ENCODE measurements at places on chromosomes 11 and 22. TPM values are rescaled to one million over a fixed set of nuclear protein-coding genes. Genes with fewer than 3 reads are reported as not detected.

- DNase-seq: no peak
These were observed 16.9 kb downstream of the FADS2 start for GRCh38 chr11:61844909-61845565.

DNA sequence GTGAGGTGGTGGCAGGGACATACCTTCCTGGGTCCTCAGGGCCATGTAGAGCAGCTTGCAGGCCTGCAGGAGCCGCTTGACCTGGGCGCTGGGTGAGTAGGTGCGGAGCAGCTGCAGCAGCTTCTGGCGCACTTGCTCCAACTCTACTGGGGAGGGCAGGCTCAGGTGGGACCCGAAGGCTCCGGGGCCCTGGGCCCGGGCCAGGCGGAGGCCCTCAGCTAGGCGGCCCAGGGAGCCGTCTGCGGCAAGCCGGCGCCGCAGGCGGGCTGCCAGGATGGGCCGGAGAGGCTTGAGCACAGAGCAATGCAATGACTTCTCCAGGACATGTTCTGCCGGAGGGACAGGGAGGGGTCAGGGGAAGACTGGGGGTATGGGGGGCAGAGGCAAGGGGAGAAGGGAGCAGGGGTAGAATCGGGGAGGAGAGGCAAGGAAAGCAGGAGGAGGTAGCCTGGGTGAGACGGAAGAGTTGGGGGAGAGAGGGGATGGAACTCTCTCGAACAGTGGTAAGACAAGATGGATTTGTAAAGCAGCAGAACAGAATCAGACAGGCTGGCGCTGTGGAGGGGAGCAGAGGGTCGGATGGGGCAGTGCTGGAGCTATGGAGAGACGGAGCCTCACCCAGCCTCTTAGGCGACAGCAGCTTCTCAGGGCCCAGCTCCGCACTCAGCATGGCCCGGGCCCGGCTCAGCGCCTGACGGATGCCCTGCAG is 2.2 kb downstream of the RIN1 start:
- peak; percentile 79 for DNase-seq

DNA sequence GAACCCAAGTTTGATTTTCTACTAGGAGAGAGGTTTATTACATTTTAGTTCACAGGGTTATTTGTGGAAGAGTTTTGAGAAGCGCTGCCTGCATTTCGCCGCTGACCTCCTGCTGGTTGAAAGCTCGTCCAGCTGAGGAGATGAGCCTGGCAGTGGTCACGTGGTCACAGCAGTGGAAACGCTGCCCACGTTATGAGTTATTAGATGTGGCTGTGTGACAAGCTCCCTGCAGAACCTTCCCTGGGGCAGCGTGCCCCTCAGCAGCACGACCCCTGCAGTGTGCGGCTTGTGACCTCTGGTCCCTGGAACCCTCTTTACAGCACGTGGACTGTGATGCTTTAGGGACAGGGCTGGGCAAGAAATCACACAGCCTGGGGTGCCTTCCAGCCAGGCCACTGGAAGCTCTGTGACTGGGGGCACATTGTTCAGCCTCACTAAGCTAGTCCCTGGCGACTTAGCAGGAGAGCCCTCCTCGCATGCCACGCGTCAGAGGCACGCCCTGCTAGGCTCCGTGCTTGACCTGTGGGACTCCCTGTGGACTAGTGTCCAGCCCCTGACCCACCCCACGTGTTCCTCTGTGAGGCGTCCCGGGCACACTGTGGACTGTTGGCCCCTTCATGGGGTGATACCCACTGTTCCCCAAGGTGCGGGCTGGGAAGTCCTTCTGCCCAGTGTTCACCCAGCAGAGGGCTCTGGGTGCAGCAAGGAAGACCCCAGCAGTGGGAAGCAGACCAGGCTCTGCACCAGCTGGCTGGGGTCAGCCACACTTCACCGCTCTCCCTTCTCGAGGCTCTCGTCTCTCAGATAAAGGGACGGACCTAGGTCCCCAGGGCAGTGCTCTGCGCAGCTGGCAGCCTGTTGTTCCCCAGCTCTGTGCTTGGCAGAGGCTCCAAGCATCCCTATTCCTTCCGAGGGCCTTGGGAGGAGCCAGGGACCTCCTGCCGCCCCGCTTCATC is 349.5 kb downstream of the TBC1D22A start:
- DNase-seq: no peak

DNA sequence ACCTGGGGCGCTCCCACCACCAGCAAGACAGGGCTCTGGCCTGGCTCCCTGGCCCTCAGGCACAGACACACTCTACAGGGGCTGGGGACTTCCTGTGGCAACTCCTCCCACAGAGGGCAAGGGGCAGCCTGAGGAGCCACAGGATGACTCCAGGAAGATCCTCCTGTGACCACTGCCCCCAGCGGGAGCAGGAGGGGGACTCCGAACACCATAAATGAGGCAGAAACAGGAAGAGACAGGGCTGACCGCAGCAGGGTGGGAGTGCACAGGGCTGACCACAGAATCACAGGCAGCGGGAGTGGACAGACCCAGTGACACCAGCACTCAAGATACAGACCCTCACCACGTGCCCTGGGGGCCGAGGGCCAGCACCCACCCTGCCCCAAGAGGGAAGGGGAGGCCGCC is 10.8 kb downstream of the ARAP1 start:
- DNase-seq: no peak

DNA sequence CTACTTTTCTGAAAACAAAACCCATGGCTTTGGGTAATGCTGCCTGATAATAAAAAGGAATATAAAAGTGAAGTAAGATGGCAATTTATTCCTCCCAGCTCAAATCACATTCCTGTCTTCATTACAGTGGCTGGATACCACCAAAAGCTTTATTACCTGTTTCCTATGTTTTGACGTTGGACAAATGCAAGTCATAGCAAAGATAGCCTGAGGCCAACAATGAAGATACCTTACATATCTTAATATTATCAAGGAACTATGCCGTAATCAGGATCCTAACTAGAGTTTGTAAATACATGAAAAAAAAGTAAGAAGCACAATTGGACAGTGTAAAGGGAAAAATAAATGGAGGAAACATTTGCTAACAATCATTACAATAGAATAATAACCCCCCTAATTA is 202.4 kb downstream of the SOX6 start:
- DNase-seq: no peak

DNA sequence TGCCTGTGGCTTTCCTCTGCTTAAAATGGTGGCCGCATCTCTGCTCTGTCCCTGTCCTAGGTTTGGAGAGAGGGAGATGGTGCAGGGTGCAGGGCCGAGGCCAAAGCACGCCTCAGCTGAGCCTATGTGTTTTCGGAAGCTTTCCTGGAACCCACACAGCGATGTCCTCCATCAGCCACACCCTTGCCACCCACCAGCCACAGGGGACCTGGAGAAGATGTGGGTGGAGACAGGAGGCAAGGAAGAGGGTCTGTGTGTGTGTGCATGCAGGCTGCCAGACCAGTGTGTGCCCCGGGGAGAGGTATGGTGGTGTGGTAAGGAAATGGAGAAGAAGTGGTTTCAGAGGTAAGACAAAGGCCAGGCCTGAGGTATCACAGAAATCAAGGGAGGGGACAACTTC is 155.7 kb downstream of the TBC1D22A start:
- DNase-seq: no peak

GRCh38 chr11:35664977-35665441 is 2.4 kb downstream of the TRIM44 start:
- no peak for DNase-seq

DNA sequence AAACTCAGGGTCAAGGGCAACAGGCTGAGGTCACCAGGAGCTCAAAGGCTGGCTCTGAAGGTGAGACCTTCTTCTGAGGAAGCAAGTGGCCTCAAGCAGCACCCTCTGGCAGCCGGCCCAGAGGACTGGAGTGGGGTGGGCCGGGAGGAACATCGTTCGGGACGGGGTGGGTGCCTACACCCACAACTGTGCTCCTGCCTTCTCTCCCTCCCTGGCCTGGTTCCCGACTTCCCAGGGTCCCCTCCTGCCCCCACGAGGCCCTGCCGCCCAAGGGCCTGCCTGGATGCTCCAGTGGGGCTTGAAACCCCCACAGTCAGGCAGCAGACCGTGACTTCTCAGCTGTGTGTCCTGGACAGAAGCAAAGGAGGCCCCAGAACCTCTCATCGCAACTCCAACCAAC is 195.7 kb downstream of the IGLL1 start:
- peak; percentile 68 for DNase-seq

- DNase-seq: peak; percentile 92
These were observed 371 bp downstream of the SMCO4 start for GRCh38 chr11:93542811-93543229.

- DNase-seq: no peak
These were observed at the start of gene CECR2 for GRCh38 chr22:17369439-17370025. Gene CECR2 (plus strand): TSS chr22:17369460. CDS start chr22:17369784, 324 bp downstream.

GRCh38 chr22:42958937-42959336 is 56.0 kb downstream of the PACSIN2 start:
- DNase-seq: no peak

DNA sequence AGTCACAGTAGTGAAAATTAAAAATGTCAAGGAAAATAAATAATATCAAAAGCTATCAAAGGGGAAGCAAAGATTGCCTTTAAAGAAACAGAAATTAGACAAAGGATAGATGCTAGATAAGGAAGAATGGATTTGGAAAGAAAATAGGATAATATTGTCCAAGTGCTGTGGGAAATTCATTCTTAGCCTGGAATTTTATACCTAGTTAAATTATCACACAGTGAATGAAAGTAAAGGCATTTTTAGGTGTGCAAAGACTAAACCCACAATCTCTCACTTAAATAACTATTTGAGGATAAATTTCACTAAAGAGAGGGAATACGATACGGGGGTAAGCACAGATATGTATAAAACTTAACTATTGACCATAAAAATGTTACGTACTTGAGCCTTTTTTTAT is 511.1 kb downstream of the TMEM135 start:
- DNase-seq: no peak

- DNase-seq: no peak
These were observed 36.9 kb downstream of the DGCR2 start for GRCh38 chr22:19085233-19085718.

GRCh38 chr11:61507962-61508861 is at the start of gene LRRC10B:
Gene LRRC10B (plus strand): TSS chr11:61508749. CDS start chr11:61508999, 250 bp downstream.
- peak; percentile 88 for DNase-seq

- DNase-seq: no peak
These were observed 254.3 kb upstream of the SESN3 start for GRCh38 chr11:95485115-95485900.

GRCh38 chr11:4093519-4094347 is 866 bp upstream of the RRM1 start:
- no peak for DNase-seq

GRCh38 chr11:61369372-61370348 is 7.5 kb downstream of the TMEM138 start:
- no peak for DNase-seq

- DNase-seq: no peak
These were observed 39.9 kb downstream of the PTPRJ start for GRCh38 chr11:48020092-48020755.

DNA sequence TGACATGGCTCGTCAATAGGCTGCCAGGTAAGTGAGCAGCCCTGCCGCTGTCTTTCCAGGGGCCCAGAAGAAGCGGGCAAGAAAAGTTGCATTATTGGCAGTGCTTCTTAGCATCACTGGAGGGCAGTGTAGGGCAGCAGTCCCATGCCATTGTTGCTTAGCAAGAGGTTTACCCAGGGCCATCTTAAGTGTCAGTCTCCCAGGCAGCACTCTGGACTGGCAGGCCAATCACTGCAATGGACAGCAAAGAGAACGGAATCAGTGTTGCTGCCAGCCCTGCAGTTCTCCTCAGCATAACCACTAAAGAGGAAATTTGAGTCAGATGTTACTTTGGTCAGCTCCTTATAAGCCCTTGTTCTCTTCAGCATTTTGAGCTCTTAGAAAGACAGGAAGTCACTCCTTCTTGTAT is 13.4 kb upstream of the GRK2 start:
- no peak for DNase-seq

GRCh38 chr11:68632802-68633201 is 51.5 kb upstream of the GAL start:
- DNase-seq: peak; percentile 42

DNA sequence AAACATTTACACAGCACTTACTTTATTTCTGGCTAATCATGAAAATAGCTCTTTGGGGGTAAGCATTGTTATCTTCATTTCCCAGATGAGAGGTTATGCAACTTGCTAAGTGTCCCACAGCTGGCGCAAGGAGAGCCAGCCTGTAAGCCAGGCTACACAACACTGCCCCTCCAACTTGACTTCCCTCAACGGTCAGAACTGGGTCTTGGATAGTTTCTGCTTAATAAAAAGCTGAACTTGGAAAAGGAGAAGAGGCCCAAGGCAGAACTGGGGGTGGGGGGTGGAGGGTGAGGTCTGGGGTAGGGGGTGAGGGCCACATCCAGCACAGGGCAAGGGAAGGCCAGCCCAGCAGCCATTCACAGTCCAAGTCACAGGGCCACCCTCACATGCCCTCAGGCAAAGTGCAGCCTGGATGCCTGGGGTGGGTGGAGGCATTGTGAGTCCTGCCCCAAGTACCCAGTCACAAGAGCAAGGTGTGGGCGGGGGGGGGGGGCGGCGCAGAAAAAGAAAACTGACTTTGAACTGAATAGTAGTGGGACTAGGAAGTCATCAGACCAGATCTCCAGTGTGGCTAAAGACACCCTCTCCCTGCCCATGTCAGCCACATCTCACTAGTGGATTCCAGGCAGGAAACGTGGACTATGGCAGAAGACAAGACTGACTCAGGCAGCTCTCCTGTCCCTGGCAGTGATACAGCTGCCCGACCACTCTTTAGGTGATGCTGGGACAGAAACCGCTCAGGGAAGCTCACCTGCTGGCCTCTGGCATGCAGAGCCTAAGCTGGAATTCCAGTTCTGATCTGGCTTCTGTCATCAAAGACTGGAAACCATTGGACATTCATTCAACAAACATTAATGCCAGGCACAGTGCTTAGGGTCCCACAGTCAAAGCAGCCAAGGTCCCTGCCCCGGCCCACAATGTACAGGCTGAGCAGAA is 52.4 kb downstream of the PACSIN2 start:
- no peak for DNase-seq

DNA sequence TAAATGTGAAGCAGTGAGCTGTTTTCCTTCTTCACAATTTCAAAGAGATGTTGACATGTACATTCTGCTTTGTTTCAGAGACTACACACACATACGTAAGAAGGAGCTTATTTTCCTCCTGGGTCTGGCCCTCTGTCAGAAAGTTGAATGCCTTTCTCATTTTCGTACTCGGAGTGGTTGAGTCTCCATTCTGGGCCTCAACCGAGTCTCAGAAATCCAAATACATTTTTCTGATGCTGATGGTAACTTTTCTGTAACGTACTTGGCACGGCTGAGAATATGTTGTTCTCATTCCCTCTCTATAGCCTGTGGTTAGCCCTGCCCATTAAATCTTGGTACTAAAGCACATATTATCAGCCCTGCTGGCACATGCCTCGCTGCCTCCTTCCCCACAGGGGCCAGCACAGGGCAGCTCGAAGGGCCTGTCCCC is 25.3 kb downstream of the PARVA start:
- no peak for DNase-seq

The SMIM35 gene
- total RNA-seq: not detected

The ROBO4 gene
- 52.3 TPM for total RNA-seq

The DGAT2 gene
- 2.1 TPM for total RNA-seq

The ASPHD2 gene
- 0.33 TPM for total RNA-seq

The OR52I1 gene
- not detected for total RNA-seq

The AIFM3 gene
- 9.4 TPM for total RNA-seq

Measured in upper lobe of left lung (tissue), 6 donors.